ENCODE measurements at places on chromosomes 4 and X. TPM values are rescaled to one million over a fixed set of nuclear protein-coding genes. Genes with fewer than 3 reads are reported as not detected.

DNA sequence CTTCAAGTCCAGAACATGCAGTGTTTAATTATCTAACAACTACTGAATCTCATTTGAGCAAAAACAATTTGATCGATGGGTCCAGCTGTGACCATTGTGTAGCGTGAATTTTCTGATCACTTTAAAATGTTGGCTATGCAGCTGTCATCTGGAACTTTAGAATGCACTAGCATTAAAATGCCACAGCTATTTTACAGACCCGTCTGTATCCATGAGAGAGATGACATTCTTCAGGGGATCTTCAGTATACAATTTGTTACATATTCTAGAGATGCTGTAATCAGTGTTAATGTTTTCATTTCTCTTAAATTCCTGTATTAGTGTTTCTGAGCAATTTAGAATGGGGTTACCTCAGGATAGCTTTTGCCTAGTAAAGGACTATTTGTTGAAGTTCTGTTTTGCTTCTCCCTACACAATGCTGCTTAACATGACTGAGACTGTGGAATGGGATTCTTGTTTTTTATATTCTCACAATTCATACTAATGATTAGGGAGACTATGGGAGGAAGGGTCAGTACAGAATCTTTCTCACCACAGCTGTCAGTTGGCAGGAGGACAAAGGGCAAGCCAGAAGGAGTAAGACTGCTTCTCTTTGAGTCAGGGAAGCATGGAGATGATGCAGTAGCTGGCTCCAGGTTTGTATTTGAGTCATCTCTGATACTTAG, 13.2 kb upstream of the CTSO start:
- no peak for DNase-seq

- no peak for DNase-seq
These were observed 58.6 kb upstream of the P2RY10 start for GRCh38 chrX:78886550-78886949.

GRCh38 chr4:83132065-83132464, 17.5 kb upstream of the PLAC8 start:
- DNase-seq, result no peak

DNA sequence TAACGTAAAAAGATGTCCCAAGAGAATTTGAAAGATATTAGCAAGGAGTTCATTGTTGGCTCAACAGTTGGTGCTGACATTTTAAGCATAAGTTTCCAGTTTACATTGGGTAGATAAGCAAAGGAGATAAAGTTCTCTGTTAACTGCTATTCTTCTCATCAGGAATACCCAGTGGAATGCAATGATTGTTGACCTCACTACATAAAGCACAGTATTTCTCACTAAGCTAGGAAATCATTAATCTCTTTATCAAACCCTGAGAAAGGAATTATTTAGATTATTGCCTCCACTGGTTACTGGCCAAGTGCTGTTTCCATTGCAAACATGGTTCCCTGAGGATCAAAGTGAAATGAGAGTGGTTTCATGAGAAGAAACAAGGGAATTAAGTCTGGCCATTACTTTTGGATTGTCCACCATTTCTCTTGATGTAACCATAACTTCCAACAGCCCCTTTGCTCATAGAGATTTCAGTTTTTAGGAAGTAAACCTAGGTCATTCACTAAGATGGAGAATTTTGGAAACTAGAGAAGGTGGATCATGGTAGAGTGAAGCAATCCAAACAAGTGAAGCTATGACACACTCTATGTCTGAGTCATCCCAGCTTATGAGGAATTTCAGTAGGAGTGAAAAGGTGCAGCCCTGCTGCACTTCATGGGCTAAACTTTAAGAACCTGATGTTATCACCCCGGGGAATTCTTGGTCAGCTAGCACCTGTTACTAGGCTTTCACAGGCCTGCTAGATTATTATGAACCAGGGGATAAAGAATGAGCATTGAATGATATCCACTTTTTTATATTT, 163.4 kb downstream of the AREG start:
- DNase-seq, result no peak

DNA sequence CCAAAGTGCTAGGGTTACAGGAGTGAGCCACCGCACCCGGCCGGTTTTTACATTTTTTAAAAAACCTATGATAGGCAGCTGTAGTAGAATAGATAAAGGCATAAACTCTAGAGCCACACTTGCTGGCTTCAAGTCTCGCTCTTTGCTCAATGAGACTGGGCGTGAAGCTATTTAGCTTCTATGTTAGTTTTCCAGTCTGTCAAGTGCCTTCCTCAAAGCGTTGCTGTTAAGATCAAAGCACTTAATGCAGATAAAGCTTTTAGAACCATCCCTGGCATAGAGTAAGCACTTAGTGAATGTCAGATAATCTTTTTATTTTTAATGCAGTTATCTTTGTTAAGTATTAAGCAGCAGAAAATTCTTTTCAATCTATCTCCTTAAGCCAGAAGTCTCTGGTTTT, 42.0 kb upstream of the BMPR1B start:
- no peak for DNase-seq

DNA sequence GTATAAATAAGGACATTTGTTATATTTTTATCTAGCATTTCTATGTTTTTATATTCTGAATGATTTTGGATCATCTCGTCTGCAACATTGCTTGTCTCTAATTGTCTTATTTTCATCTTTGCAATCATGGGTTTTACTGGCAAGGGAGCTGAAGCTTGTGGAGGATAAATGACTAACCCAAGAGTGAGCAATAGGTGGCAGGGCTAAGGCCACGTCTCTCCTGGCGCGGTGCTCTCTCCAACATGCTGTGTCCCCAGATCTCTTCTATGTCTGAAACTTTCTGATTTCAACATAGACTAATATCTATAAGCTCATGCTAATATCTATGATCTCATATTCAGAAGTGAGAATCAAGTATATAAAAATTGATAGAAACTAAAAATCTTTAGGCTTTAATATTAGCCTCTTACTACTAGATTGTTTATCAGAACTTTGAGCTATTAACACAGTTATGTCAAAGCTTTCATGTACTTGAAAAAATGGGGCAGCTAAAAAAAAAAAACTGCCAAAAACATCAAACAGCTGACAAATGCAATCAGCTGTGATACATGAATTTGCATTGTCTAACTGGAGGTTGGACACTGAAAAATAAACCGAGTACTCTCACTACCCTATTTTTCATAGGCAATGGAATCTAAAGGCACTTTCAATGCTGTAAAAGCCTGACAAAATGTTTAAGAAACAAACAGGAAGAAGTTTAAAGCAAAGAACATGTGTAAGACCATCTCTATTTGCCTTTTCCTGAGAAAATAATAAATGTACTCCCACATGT, 169.2 kb downstream of the TMA16 start:
- DNase-seq, result no peak

GRCh38 chrX:13115146-13115855, 70.9 kb upstream of the FAM9C start:
- no peak for DNase-seq

DNA sequence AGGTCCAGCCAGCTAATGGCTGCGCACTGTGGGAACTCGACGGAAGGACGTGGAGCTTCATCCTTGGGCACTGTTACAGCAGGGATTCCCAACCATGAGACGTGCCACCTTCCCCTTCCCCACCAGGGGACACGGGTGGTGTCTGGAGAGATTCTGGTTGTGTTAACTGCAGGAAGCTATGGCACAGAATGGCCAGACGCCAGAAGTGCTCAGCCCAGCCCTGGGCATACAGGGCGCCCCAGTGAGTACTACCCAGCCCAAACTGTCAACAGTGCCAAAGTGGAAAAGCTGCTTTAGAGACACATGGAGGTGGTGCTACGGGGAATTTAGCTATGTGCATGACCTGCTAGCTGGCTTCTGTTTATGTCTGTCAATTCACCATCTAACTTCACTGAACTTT, 32.8 kb downstream of the ACOX3 start:
- no peak for DNase-seq

DNA sequence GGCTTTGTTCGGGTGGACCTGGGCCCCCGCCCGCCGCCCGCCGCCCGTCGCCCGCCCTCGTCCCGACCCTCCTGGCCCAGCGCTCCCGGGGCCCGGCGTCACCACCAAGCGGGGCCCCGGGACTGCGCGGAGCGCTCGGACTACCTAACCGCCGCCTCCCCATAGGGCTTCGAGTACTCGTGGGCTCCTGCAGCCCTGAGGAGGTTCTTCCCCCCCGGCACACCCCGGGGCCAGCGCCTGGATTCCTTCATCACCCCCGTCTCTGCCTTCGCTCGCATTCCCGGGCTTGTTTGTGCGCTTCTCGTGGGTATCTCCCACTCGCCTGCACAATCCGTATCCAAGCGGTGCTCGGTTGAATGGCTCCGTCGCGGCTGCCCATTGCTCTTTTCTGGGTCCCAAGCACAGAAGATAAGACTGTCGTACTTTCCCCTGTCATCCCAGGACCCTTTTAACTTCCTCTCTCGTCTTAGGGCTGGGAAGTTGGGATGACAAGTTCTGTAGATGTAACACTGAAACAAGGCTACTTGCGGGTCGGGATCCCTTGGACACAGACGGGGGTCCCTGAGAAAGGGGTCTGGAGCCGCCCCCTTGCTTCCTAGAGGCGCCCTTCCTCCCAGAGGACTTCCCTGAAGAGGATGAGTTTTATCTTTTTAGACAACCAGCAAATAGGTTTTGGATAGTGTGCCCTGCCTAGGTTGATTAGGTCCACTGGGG, 565 bp downstream of the MOB1B start:
- DNase-seq, result no peak

GRCh38 chrX:49277535-49277830, 7.9 kb downstream of the PPP1R3F start:
- no peak for DNase-seq

GRCh38 chrX:41538707-41539106, 91.6 kb downstream of the NYX start:
- no peak for DNase-seq

GRCh38 chr4:7462509-7462971, 27.8 kb upstream of the PSAPL1 start:
- no peak for DNase-seq

RNF212 gene
- total RNA-seq, result 1.8 TPM

SLIT2 gene
- 10.1 TPM for total RNA-seq

WDR13 gene
- 137 TPM for total RNA-seq

PRSS12 gene
- total RNA-seq, result not detected

ARAP2 gene
- 0.14 TPM for total RNA-seq

Data from pulmonary artery endothelial cell (primary cell).